ENCODE measurements at places on chromosomes 16 and 17. TPM values are rescaled to one million over a fixed set of nuclear protein-coding genes. Genes with fewer than 3 reads are reported as not detected.

AOC3 gene
- polyA plus RNA-seq = 13.3 TPM

DNA sequence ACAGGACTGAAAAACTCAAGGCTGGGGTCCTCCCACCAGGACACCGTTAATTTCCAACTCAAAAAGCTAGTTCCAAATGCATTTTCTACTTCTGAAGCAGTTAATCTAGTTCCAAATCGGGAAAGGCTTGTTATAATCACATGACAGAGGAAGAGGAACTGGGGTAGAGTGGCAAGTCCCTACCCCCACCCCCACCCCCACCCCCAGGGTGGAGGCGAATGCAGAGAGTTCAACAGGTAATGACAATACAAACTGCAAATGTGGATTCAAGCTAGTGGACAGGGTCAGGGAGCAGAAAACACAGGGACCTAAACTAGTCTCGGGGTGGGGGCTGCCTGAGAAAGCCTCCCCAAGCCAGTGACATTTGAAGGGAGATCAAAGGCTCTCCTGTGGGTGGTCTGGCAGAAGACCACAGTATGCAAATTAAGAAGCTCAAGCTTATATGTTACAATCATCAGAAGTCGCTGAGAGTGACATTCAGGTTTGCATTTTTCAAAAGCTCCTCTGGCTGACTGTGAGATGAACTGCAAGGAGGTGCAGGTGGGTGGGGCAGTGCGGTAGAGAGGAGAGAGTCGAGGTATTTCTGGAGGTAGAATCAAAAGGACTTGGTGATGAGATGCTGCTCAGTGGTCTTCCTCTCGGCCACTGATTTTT is 56.4 kb upstream of the SLC25A19 start:
- no peak for DNase-seq

DNA sequence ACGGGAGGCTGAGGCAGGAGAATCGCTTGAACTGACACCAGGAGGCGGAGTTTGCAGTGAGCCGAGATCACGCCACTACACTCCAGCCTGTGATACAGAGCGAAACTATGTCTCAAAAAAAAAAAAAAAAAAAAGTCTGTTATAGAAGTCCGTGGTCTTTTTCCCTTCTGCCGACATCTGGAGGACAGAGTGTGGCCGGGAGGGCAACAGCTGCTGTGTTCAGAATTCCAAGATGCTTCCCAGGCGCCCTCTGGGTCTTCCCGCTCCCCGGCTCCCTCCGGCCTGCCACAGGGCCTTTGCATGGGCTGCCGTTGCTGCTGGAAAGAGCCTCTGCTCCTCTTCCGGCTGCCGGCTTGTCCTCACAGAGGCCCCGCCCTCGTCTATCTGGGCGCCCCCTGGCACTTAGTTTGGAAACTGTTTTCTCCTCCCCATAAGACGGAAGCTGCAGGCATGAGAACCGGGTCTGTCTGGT is 2.4 kb upstream of the CACNA1H start:
- no peak for DNase-seq

DNA sequence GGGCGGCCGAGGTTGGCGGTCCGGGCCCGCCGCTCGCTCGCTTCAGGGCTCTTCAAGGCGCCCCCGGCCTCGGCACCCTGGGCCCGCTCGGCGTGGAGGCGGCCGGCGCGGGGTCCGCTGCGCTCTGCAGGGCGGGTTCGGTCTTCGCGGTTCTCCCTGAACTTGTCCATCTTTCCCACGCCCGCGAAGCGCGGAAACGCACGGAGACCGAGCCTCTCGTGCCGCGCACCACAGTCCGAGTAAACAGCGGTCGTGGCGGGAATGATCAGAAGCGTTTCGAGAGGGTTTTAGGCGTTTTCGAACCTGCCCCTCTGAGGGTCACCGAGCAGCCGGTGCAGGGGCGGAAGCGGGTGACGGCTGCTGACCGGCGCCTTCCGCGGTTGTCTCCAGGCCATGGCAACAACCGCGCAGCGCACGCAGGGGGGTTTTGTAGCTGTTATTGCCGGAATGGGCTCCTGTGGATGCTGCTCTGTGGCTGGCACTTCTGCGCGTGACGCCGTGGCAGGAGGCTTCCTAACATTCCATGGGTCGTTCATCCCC is 414 bp downstream of the NARF start:
- DNase-seq = no peak

DNA sequence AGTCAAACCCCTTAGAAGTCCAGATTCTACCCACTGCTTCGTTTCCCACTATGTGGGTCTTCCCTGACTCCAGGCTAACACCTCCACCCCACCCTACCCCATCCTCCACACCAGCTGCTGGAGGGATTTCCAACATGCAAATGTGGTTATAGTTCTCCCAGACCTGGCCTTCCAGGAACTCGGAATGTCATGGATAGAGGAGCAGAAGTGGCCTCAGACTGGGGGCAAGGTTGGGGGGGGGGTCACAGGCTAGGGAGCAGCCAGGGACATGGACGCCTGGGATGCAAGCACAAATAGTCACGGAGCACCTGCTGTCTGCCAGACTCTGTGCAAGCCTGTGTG is 2.0 kb downstream of the CAMKK1 start:
- no peak for DNase-seq

DNA sequence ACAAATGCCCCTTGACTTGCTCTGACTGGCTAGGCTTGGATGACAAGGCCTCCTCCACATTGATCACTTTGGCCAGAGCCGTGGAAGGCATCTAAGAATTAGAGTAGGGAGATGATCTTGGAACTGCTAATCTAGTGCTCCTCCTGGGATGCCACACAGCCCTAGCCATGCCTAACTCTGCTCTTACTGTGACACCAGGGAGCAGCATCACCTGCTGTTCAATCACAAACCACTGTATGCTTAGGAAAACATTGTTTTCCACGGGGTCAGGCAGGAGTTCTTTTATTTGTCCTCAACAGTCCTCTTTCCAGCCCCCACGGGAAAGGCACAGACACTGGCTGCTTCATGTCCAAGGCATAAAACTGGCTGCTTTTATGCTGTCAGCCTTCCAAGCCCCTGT is 46.3 kb downstream of the C16orf78 start:
- no peak for DNase-seq

- no peak for DNase-seq
Observed at GRCh38 chr17:78905116-78905515, 2.1 kb upstream of the CEP295NL start.

- no peak for DNase-seq
Observed at GRCh38 chr16:88058136-88058535, 106.9 kb downstream of the BANP start.

DNA sequence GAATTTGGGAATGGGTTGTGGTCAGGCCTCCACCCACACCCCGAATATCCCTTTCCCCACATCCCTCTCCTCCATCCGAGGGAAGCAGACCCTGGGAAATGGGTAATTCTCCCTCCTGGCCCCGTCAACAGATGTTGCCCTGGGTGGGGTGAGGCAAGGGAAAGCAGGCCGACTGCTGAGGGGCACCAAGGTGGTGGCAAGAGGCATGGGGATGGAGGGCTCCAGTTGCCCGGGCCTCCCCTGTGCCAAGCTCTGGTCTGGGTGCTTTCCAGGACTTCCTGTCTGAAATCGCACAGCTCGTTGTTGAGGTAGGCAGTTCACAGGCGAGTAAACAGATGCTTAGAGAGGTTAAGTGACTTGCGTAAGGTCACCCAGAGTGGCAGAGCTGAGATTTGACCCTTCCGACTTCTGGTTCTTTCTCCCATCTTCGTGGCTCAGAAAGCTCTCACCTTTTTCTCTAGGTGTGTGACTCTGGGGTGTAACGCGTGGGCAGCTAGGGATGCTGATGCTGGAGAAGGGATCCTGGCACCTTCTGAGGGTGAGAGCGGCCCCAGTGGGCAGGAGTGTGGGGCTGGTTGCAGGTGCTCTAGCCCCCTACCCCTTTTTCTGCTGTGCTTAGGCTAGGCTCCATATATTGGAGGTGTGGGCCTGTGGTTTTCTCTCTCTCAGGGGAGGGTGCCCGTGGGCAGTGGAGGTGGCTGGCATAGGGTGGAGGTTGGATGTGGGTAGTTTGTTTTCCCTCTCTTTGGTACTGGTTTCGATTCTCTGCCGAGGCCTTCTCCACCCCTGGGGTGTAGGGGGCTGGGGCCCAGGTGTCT is 17.2 kb downstream of the RARA start:
- no peak for DNase-seq

DNA sequence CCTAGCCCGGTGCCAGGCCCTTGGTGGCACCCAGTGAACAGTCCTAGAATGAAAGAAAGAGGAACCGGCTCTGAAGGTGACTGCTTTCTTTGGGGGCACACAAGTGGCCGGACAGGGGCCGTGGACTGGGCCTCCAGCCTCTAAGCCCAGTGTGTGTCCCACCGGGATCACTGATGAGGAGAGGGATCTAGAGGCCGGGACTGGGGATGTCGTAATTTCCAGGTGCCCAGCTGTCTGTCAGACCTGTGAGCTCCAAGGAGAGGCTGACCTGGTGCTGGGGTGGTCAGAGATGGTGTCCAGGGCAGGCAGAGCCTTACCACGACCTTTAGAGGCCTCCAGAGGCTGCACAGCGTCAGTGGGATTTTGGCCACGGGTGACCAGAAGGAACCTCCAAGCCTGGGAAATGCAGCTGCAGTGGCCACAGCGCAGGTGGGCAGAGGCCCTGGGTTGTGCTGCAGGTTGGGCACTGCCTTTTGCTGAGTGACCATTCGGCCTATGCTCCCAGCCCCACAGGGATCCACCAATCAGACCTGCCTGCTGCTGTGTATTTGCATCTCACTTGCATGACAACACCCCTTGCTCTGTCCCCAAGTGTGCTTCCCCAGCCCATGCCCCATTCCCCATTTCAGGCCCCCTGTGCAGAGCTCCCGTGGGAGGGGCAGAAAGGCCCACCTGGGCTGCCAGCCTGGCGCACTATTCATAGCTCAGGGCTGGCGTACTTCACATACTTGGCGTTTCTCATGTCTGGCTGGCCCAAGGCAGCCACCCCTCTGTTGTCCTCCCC is 12.5 kb downstream of the ARHGAP23 start:
- DNase-seq = no peak

All from forelimb muscle (tissue), 1 donor.